ENCODE measurements at places on chromosomes 7 and 10.

DNA sequence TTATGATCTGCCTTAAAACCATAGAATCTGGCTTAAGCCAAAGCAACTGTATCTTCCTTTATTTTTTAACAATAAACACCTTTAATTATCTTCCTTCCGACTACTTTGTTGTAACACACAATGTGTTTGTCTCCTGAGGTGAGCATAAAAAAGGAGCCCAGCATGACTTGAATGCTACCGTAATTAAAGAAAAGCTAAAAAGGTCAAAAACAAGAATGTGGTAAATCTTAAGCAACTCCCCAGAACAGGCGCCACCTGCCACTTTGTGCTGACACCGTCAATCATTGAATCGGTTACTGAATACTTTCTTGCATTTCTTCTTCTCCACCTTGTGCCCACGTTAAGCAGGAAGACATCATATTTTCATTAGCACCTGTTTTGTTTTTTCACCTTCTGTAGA lies 569.9 kb upstream of the C7orf33 start:
- DNase-seq, result no peak

- DNase-seq, result no peak
Observed at GRCh38 chr7:29090151-29090805, 56.1 kb downstream of the CPVL start.

GRCh38 chr7:55086413-55087201 lies 67.8 kb downstream of the EGFR start:
- DNase-seq, result peak; percentile 98

- no peak for DNase-seq
Observed at GRCh38 chr10:6423413-6424170, 156.5 kb downstream of the PRKCQ start.

DNA sequence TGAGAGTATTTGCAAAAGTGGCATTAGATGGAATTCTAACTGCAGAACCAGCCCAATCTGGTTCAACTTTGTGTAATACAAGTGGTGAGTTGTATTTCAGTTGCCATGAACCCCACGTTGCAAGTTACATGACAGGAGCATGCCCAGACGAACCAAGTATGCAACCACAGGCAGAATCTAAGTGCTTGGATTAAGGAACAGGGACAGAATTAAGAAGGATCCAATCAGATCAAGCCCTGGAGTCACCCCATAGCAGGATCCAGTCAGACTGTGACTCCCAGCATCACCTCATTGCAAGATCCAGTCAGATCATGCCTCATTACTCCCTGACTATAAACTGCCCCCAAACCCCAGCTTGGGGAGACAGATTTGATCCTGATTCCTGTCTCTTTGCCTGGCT lies 388.7 kb upstream of the NRP1 start:
- DNase-seq, result no peak

DNA sequence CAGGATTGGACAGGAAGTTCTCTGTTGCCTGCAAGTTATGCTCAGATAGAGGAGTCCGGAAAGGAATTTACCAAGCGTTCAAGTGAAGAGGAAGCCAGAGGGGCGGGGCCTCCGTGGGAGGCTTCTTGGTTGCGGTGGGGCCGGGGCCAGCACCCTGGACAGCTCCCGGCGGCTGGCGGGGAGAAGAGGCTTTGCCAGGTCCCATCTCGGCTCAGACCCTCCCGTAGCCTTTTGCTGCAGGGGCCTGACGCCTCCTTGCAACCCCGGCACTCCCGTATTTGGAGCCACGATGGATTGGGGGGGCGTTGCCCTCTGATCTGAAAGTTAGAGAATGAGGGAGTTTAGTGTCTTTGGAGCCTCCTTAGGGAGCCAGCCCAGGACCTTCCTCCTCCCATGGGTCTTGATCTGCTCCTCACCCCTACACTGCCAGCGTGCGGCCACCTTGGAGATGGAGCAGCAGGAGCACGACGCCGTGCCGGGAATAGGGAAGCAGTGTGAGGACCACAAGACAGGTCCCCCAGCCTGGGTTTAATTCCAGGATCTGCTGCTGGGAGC lies 3.1 kb upstream of the SLC18A3 start:
- peak; percentile 81 for DNase-seq

GRCh38 chr10:85148693-85149640 lies 820.6 kb downstream of the CCSER2 start:
- DNase-seq, result no peak

DNA sequence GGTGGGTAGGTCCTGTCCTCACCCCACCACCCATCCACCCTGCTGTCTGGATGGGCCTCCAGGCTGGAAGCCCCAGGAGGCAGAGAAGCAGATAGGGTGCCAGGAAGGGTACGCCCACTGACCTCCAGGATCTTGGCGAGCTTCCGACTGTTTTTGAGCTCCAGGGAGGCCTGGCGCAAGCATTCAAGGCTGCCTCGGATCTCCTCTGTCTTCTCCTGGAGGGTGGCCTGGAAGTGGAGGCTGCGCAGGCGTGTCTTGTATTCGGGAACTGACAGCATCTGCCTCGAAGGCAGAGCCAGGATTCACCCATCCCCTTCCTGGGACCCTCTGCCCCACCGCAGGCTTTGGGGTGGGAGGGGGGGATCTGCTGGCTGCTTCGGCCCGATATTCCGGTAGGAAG lies 48.4 kb downstream of the GRID2IP start:
- no peak for DNase-seq

- no peak for DNase-seq
Observed at GRCh38 chr10:122531939-122532338, 28.6 kb upstream of the DMBT1 start.

- DNase-seq, result no peak
Observed at GRCh38 chr10:133559216-133559615, 6.2 kb downstream of the SYCE1 start.

DNA sequence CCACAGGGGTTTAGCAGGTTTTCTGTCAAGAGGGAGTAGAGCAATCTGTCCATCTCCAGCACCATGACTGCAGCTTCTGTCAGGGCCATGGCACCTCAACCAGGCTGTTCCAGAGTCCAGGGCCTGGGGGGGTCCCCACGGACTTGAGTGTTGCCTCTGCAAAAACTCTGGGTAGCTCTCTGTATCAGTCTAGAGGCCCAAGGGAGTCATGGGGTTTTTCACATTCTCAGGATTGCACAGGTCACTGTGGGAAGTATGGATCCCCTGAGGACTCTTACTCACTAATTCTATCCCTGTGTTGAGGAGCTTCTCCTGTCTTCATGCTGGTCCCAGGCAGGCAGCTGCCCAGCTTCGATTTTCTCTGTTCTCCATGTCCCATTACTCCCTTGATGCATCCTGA lies 60.5 kb downstream of the RNF133 start:
- DNase-seq, result no peak

GRCh38 chr7:7146837-7147236 lies 35.5 kb upstream of the C1GALT1 start:
- no peak for DNase-seq

GRCh38 chr10:20582041-20582440 lies 315.1 kb downstream of the NEBL start:
- no peak for DNase-seq

DNA sequence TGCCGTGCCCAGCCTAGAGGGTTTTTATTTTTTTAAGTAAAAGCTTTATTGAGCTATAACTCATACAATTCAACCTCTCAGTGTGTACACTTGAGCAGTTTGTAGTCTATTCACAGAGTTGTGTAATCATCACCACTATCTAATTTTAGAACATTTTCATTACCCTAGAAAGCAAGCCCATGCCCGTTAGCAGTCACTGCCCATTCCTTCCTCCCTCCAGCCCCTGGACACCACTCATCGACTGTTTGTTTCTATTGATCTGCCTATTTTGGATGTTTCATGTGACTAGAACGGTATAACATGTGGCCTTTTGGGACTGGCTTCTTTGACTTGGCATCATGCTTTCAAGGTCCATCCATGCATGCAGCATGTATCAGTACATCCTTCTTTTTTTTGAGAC lies 25.7 kb upstream of the SEC61A2 start:
- DNase-seq, result no peak

DNA sequence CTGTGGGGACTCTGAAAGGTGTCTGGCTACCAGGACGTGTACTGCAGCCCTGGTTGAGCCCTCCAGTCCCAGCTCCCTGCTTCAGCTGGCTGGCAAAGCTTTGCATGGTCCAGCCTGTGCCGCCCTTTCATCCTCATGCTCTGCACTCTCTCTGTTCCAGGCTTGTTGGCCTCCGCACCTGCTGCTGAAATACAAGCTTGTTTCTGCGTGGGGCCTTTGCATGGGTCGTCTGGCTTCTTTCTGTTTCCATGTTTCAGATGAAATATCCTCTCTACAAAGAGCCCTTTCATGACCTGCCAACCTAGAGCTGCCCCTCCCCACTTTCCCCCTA lies 45.9 kb downstream of the TSPAN15 start:
- DNase-seq, result no peak

DNA sequence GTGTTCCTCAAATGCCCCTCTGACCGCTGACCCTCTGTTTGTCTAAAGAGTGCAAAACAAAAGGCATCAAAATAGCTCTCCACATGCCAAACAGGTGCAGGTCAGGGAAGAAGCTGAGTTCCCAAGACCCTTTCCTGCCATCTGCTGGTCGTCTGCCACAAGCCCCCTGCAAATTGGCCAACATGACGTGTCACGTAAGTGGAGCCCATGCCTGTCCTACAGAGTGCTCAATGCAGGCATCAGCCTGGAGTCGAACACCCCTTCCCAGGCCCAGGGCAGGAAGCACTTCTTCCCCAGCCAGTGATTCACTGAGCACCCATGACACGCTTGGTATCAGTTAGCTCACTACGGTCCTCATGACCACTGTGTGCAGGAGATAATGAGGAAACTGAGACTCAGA lies 14.1 kb downstream of the TMEM72 start:
- no peak for DNase-seq

GRCh38 chr10:82037076-82037475 lies 162.1 kb downstream of the NRG3 start:
- DNase-seq, result no peak
